ENCODE measurements at places on chromosomes 5 and 9. TPM values are rescaled to one million over a fixed set of nuclear protein-coding genes. Genes with fewer than 3 reads are reported as not detected.
A peak's percentile ranks its signal among the peaks of the same experiment; 100 is the strongest.

- H3K36me3 ChIP-seq = peaks cover 6% of the 10 kb centered on the region
- peak overlapping the region; percentile 81 for H3K4me3 ChIP-seq
- peak; percentile 92 for DNase-seq
- H3K27ac ChIP-seq = peak overlapping the region; percentile 85
These were observed 38.3 kb downstream of the NR2F1 start for GRCh38 chr5:93621327-93621798.

GRCh38 chr9:20271096-20271495 is 351.2 kb downstream of the MLLT3 start:
- H3K4me3 ChIP-seq = no peak overlapping the region
- H3K36me3 ChIP-seq = no peaks in the 10 kb centered on the region
- no peak overlapping the region for H3K27ac ChIP-seq
- no peak for DNase-seq

DNA sequence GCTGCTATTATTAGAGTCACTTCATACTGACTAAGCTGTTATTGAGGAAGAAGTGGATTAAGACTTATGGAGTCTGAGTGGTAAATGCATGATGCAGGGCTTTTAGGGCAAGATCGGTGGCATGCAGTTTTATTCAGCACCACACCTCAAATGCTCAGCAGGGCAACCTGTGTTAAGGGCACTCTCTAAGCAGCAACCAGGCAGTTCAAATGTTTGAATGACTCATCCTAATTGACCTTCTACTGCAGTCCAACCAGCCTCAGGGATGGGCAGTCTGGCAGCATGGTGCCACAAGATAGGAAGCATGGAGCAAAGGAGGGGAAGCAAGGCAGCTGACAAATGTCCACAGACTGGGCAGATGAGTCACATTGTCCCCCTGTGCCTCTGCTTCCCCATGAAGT is 80.2 kb upstream of the MIER3 start:
- peak; percentile 34 for DNase-seq
- H3K36me3 ChIP-seq = no peaks in the 10 kb centered on the region
- H3K4me3 ChIP-seq = no peak overlapping the region

DNA sequence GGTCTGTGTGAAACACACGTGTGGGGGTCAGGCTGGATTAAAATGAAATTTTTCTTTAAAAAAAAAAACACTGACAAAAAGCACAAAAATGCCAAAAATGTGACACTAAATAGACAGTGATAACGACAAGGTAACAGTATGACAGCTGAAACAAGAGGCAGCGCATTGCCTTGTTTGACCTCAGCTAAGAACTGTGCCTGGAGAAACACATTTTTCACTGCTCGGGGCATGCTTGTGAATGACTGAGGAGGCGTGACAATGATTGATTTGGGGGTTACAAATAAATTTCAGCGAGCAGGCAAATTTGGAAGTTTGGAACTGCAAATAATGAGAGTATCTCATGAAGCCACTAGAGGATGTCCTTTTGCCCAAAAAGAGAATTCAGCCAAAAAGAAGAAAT is 44.2 kb upstream of the SPATA31C2 start:
- H3K27ac ChIP-seq = no peak overlapping the region
- H3K27me3 ChIP-seq = peaks cover 2% of the 10 kb centered on the region
- H3K4me3 ChIP-seq = no peak overlapping the region
- peaks cover 35% of the 10 kb centered on the region for H3K4me1 ChIP-seq
- no peak for DNase-seq
- no peaks in the 10 kb centered on the region for H3K36me3 ChIP-seq

The PCDHGB5 gene
- 1.3 TPM for total RNA-seq

The PCDHGB2 gene
- 0.59 TPM for total RNA-seq

The RHOBTB3 gene
- total RNA-seq = 190 TPM

The AJM1 gene
- 4.5 TPM for total RNA-seq

The DRD1 gene
- total RNA-seq = not detected

The PNPLA7 gene
- total RNA-seq = 7.2 TPM
